ENCODE measurements at places on chromosomes 5 and 9.

DNA sequence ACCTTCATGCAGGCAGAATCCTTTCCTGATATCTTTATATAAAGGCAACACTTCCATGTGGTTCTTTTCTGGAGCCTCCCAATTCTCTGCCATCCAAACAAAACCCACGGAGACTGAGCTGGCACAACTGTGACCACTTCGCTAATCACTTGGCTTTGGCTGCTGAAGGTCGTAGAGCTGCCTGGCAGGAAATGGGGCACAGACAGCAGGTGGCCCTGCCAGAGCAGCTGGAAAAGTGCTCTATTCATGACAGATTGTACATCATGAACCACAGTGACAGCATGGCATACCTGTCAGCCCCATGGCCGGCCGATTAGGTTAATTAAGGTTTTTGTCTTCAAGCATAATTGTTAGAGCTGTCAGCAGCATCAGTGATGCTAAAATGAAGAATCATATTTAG, 141.9 kb upstream of the ANKRD55 start:
- DNase-seq, result no peak

DNA sequence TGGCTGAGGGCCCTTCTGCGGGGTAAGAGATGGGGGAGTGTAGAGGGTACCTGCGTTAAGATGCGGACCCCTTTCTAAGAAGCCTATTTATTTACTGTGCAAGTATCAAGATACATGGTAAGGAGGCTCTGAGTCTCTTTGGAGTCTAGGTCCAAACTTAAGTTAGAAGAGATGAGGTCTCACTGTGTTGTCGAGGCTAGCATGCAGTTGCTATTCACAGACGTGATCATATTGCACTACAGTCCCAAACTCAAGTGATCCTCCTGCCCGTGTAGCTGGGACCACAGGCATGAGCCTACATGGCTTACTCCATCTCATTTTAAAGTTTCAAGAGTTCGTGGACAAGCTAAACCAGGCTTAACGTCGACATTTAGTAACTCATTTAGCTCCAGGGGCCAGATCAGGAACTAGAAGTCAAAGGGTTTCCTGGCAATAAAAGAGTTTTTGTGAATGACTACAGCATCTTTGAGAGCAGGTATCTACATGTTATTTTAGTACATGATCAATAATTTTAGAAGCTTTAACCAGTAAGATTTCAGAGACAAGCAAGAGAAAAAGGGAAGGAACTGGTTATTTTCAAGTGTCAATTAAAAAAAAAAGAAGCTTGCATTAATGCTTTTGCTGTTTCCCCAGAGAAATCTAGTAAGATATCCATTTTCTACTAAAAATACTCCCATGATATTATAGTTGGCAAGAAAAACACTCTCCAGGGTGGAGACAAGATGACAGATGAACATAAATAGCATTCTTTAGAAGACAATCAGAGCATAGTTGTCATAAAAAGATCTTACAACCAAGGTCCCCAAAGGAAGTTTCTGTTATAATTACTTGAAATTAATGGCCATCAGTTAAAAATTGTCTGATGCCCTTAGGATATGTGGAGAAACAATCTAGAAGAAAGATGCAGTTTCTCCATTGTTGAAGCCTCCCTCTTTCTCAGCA, 141.3 kb downstream of the SCAMP1 start:
- no peak for DNase-seq

DNA sequence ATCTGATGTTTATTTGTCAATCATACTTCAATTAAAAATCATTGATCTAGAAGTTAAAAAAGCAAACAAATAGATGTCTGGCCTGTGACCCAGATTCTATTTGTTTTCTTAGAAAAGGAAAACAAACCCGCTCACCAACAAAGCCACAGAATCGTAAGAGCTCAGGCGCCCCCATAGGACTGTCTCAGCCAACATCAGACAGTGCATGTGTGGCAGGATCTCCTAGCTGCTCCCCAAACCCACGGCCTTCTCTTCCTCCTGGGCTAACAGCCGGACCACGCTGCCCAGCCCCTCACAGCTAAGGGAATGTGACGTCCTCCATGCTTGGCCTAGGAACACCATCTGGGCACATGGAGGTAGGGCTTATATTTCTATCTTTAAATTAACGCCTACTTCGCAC, 19.4 kb downstream of the OR2Y1 start:
- DNase-seq, result no peak

- DNase-seq, result no peak
These were observed 306.6 kb downstream of the SPATA31D1 start for GRCh38 chr9:82295181-82295580.

- DNase-seq, result no peak
These were observed 54.4 kb upstream of the EXOC3 start for GRCh38 chr5:388266-389196.

DNA sequence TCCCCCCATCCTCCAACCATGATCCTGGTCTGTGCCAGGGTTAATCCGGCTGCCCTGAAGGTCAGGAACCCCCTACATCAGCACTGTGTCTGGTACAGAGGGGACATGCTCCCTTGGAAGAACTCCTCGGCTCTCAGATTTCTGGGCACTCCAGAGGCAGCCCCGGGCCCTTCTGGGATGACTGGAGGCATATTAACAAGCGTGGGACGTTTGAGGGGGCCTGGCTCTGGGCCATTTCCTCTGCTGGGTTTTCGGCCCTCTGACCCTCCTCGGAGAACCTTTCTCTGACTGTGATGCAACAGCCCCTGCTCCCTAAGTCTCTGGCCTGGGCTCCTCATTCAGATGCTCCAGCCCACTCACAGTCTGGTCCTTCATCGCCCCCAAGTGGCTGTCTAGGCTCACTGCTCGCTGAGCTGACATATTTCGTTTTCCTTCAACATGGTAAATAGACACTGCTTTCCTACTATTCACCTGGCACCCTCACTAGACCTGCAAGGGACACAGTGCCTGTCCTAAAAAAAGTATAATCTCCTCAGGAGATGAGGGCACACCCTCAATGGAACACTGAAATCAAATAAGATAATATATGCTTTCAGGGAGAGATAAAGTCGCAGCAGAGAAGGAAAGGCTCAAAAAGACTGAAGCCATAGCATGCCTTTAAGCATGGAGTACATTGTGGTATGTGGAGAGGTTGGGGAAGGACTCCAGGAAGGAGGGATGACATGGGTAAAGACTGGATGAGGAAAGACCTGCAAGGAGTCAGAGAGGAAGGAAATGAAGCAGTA, 404.7 kb upstream of the TRPC7 start:
- peak; percentile 34 for DNase-seq

GRCh38 chr9:11702548-11702947, 990.6 kb upstream of the TYRP1 start:
- DNase-seq, result no peak

DNA sequence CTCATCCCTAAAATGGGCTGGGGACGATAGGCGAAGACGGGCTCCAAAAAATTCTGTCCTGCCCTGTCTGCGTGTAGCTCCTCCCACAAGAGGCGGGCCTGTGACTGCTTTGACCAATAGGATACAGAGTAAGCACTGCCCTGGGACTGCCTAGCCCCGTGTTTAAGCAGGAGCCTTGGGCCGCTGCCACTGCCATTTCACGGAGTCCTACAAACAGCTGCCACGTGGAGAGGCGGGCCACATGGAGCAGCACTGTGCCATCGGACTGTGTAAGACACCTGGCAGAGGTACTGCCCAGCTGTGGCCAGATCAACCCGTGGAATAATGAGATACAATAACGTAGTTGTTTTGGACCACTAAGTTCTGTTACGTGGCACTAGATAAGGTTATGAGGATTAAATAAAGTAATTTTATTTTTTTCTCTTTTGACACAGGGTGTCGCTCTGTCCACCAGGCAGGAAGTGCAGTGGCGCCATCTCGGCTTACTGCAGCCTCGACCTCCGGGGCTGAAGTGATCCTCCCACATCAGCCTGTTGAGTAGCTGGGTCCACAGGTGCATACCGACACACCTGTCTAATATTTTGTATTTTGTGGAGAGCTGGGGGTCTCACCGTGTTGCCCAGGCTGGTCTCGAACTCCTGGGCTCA, 87.2 kb downstream of the LMNB1 start:
- DNase-seq, result no peak

All from activated naive CD8-positive, alpha-beta T cell treated with anti-CD3 and anti-CD28 coated beads, Interleukin-2, amount 50 U/mL, for 24 hours (primary cell).